ENCODE measurements at places on chromosomes 7 and 10. TPM values are rescaled to one million over a fixed set of nuclear protein-coding genes. Genes with fewer than 3 reads are reported as not detected.

The MMRN2 gene
- polyA plus RNA-seq = 22.4 TPM

The INMT gene
- 191 TPM for polyA plus RNA-seq

The CLRN3 gene
- 0.07 TPM for polyA plus RNA-seq

The TMEM120A gene
- polyA plus RNA-seq = 117 TPM

The PRKAR2B gene
- polyA plus RNA-seq = 143 TPM

The TRIM50 gene
- 1.2 TPM for polyA plus RNA-seq

The LIPJ gene
- 0.03 TPM for polyA plus RNA-seq

The SEMA4G gene
- 10.0 TPM for polyA plus RNA-seq

The TFR2 gene
- 1.5 TPM for polyA plus RNA-seq

The NANOS1 gene
- 3.5 TPM for polyA plus RNA-seq

The NUDT13 gene
- 9.9 TPM for polyA plus RNA-seq

The NUTM2B gene
- 0.16 TPM for polyA plus RNA-seq

The ZMIZ1 gene
- polyA plus RNA-seq = 26.1 TPM

The TUBB8 gene
- polyA plus RNA-seq = not detected

The FIS1 gene
- polyA plus RNA-seq = 416 TPM

The HEPACAM2 gene
- polyA plus RNA-seq = 2.6 TPM

The PLPP4 gene
- polyA plus RNA-seq = not detected

The NXPH1 gene
- not detected for polyA plus RNA-seq

The TMEM176B gene
- polyA plus RNA-seq = 56.5 TPM

The GATAD1 gene
- polyA plus RNA-seq = 18.0 TPM

The IFIT1B gene
- not detected for polyA plus RNA-seq

The SLC12A9 gene
- 13.8 TPM for polyA plus RNA-seq

The SLC29A4 gene
- polyA plus RNA-seq = 13.3 TPM

The SLIT1 gene
- 0.48 TPM for polyA plus RNA-seq

The ZNF282 gene
- 12.9 TPM for polyA plus RNA-seq

The IFIT2 gene
- 2.5 TPM for polyA plus RNA-seq

The AZGP1 gene
- polyA plus RNA-seq = 415 TPM

The GIMAP7 gene
- 9.3 TPM for polyA plus RNA-seq

The GIMAP2 gene
- polyA plus RNA-seq = 8.3 TPM

The TAS2R39 gene
- polyA plus RNA-seq = not detected

The CACNB2 gene
- 3.4 TPM for polyA plus RNA-seq

The BICC1 gene
- polyA plus RNA-seq = 4.6 TPM

The SLC13A1 gene
- not detected for polyA plus RNA-seq

The GIMAP5 gene
- 7.2 TPM for polyA plus RNA-seq

The PNLIPRP1 gene
- polyA plus RNA-seq = 0.45 TPM

The ERVW-1 gene
- polyA plus RNA-seq = not detected

The ZP3 gene
- 2.2 TPM for polyA plus RNA-seq

The ASB13 gene
- 13.5 TPM for polyA plus RNA-seq

The CALHM3 gene
- polyA plus RNA-seq = not detected

The RHBDD2 gene
- polyA plus RNA-seq = 43.4 TPM

The MACC1 gene
- 2.7 TPM for polyA plus RNA-seq

The KNDC1 gene
- 0.13 TPM for polyA plus RNA-seq

The GNG11 gene
- 130 TPM for polyA plus RNA-seq

The DLX5 gene
- polyA plus RNA-seq = not detected

The BCCIP gene
- 54.2 TPM for polyA plus RNA-seq

Measured in adipose tissue (tissue), 3 donors.